ENCODE measurements at places on chromosomes 11 and 22.

DNA sequence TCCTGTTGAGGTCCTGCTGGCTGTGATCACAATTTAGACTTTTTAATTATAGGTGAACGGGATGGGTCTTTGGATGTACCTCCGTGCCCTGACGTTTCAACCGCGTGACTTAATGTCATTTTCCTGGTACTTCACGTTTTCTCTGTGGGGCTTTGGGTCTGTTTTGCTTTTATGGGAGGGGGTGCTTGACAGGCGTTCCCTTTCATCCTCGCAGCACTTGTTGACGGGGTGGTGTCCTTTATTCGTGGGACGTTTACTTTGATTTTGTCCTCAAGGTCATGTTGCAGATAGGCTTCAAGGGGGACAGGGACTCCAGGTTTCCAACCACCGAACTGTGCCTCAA is 994 bp downstream of the PPP6R3 start:
- peak; percentile 40 for DNase-seq

DNA sequence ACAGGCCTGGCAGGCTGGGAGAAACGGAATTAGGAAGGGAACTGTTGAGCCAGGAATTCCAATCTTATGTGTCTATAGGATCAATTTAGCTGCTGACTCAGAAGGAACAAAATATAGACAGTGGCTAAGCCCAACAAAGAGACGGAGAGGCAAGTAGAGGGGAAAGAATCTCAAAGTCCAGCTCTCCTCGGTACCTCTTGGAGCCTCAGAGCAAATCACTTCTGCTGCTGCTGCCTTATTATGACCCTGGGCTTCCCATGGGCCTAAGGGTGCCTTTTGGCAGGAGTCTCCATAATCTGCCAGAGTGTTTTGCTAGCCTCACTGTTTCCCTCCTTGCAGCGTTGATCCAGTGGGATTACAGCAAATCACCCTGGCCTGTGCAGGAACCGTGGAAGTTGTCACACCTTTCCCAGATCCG is 31.7 kb downstream of the PAX6 start:
- DNase-seq: no peak

- no peak for DNase-seq
Measured at GRCh38 chr22:25540908-25541660, 23.4 kb upstream of the GRK3 start.

DNA sequence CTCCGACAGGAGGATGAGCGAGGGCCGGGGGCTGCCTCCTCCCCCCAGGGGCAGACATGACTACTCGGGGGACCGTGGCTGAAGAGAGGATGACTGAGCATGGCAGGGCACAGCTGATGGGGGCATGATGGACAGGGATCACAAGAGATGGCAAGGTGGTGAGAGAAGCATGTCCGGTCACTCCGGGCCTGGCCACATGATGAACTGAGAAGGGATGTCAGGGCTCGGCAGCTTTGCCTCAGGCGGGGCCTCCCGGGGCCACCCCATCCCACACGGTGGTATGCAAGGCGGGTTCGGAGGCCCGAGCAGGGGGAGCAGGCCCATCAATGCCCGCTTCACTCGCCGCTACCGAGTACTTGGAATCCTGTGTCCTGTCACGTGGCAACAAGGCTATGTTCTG is 36.6 kb upstream of the UBASH3B start:
- DNase-seq: no peak

DNA sequence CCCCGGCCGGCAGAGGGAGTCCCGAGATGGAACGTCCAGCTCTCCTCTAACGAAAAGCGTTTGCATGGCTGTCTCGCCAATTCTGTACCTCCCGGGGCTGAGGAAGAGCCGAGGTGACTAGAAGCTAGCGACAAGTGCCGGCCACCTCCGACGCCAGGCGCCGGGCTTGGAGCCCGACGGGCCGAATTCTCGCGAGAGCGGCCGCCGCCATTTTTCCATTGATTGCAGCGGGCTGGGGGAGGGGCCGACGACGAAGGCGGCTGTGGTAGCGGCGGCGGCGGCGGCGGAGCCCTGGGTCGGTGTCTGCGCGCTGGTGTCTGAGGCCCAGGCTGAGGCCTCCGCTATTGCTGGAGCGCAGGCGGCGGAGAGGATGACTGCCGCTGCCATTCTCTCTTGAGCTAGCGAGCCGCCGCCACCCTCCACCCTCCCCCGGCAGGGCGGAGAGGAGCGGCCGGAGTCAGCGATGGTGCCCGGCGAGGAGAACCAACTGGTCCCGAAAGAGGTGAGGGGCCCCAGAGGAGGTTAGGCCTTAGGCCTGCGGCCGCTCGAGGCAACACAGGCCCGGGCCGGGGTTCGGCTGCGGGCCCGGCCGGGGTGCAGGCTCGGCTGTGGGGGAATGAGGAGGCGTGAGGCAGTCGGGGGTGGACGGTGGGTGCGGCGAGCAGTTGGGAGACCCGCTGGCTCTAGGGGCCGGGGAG is at the start of gene USP47:
USP47 (plus strand) TSS at position 250 of the 698 bp plus-strand sequence; CDS start at position 464, 214 bp downstream.
- DNase-seq: peak; percentile 95

GRCh38 chr11:60900673-60901404 is 5.5 kb downstream of the PRPF19 start:
- DNase-seq: no peak
